Occipital lobe (tissue), 3 donors: ENCODE measurements at places on chromosomes 5 and 9. TPM values are rescaled to one million over a fixed set of nuclear protein-coding genes. Genes with fewer than 3 reads are reported as not detected.

DNA sequence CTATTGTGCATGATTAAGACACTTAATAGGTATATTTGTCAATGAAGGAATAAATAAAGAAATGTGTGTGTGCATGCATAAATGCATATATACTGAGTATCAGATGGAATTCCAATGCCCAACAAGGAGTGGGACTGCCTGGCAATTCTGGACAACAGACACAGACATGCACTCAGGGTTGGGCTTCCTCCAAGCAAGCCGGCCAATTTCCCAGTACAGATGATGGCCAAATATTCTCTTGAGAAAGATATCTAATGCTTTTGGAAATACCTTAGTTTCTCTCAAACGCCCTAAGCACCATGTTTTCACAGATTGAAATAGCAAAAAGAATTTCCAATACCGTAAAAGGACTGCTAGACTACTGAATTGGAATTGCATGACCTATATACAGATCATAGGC, 11.1 kb downstream of the FTMT start:
- no peak for DNase-seq

- DNase-seq = no peak
These were observed 32.9 kb downstream of the ELL2 start for GRCh38 chr5:95928724-95929253.

DNA sequence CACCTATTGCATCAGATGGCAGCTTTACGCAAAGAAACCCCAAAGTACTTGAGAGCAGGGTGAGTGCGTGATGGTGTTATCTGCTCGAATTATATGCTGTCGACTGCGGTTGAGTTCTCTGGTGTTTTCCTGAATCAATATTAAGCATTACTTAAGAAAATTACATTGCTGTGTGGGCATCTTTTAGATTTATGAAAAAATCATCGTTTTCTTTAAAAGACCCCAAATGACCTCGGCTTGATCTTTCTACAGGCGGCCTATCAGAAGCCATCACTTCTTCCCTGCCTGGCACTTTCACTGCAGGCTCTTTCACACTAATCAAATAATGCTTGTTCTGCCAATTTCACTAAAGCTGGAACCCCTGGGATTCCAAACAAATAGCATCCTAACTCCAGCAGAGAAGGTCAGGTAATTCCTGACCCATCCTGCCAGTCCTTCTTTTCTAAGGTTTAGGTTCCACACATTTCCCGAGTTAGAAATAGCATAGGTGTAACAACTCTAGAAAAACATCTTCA, 1.7 kb downstream of the UBE2QL1 start:
- no peak for DNase-seq

- DNase-seq = no peak
These were observed 26.3 kb downstream of the PTGES start for GRCh38 chr9:129726322-129727160.

DNA sequence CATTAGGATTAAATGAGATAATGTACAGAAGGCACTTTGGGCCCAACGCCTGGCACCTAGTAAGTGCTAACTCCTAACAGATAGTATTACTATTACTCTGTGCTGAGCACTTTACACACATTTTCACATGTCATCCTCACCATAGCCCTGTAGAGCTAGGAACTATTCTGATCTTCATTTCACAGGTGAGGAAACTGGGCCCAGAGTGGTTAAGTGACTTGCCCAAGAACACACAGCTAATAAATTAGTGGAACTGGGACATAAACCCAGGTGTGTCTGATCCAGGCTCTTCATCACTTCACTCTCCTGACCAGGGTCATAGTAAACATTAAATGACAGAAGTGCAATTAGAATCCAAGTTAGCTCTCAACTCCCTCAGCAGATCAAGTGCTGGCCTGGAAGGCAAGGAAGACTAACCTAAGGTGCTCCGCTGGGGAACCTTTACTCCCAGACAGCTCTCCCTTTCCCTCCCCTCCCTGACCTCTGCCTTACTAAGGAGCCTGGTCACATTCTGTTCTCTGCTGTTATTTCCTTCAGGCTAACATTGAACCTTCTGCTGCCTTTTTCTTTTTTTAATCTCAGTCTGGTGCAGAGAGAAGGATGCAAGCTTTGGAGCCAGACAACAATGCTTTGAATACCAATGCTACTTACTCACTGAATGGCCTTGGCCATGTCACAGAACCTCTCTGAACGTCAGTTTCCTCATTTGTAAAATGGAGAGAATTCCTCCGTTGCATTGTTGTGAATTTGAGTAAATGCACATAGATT, 4.1 kb upstream of the ADRA1B start:
- DNase-seq = no peak

Gene SLC46A2
- total RNA-seq = not detected

Gene LCN10
- not detected for total RNA-seq

Gene ZNF462
- total RNA-seq = 163 TPM

Gene FYB1
- 1.4 TPM for total RNA-seq

Gene ADRB2
- 1.6 TPM for total RNA-seq

GRCh38 chr5:39623291-39623865, 198.6 kb upstream of the DAB2 start:
- DNase-seq = no peak

Gene SHOC1
- total RNA-seq = 0.16 TPM

Gene MAT2B
- 47.7 TPM for total RNA-seq

Gene PCDHGA2
- 6.9 TPM for total RNA-seq

- DNase-seq = no peak
These were observed at the start of gene COL15A1 for GRCh38 chr9:98943682-98944056. Gene COL15A1 (plus strand): TSS chr9:98943907. CDS start chr9:98944062, 155 bp downstream.

DNA sequence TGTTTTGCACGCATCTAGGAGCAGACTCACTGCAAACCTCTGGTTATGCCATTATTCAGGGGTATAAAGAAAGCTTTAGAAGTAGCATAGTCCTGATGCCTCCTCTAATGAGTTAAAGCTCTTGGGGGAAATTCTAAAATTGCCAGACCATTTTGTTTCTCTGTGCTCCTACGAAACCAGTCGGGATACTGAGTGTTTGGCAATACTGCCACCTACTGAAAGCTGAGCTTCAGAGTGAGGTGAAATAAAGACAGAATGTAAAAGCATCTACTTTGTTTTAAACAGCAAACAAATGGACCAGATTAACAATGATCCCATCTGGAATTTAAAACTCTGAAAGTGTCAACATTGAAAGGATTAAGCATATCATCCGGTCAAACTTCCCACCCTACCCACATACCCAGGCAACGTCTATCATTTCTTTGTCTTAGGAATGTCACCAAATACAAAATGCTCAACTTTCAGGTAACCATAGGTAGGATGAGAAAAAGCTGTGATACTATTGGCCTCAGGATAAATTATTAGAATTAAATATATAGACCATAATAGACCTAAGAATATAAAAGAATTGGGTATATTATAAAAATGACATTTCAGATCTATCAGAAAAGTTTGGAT, 77.8 kb upstream of the SHISAL2B start:
- DNase-seq = no peak

GRCh38 chr5:151128817-151129216, 28.8 kb downstream of the ANXA6 start:
- DNase-seq = no peak

Gene NUDCD2
- total RNA-seq = 25.1 TPM

GRCh38 chr9:37415011-37415719, 7.3 kb upstream of the GRHPR start:
- DNase-seq = peak; percentile 33

Gene ANKRD34B
- 0.16 TPM for total RNA-seq

DNA sequence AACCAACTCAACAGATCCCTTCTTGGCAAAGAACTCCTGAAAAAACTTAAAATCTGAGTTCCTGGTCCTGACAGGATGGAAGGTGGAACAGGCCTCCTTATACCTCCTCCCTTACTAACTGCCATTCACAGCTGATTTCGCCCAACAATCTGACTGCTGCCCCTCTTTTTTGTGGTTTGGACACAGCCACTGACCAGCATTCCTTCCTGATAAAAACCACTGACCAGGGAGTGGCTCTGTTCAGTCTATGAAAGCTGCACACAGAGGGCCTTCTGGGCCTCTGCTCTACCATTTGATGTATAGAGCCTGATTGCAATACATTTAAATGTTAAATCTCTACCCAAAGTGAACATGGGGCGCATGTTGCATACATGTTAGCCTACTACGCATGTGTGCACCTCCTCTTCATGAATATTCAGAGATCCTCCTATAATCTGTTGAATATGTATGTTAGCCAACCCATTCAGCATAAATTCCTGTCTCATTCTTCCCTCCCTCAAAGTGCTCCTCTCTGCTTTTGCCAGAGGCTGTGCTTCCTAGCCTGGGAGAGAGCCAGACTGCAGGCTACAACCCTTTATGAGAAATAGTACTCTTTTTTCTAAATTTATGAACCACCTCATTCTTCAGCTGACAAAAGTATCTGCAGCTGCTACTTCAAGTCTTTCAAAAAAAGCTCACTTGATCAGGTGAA, 93.7 kb upstream of the MRPS30 start:
- DNase-seq = no peak

GRCh38 chr5:150448952-150449516, 505 bp downstream of the RPS14 start:
- no peak for DNase-seq

Gene FBLL1
- total RNA-seq = 54.9 TPM

Gene PCDHGB6
- total RNA-seq = 12.8 TPM

GRCh38 chr9:13608451-13608850, 329.0 kb upstream of the MPDZ start:
- DNase-seq = no peak

Gene BAAT
- total RNA-seq = 0.31 TPM

DNA sequence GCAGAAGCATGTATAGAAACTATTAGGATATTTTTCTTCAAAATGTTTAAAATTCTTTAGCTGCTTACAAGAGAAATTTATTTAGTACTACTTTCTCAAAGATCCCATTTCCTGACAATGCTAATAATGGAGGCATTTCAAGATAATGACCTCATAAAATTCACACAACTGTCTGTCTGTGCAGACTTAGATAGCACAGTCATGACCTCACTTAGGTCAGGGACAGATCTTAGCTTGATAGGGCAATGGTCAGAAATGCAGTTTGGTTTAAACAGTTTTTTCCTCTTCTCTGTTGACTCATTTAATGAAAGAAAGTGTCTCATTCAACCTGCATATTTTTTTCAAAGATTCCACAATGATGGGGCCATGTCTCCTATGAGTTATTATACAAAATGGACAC, 128.4 kb downstream of the GRIA1 start:
- no peak for DNase-seq

Gene FBXW11
- 162 TPM for total RNA-seq

Gene CDH12
- total RNA-seq = 38.4 TPM

Gene SLC45A2
- total RNA-seq = 0.16 TPM

DNA sequence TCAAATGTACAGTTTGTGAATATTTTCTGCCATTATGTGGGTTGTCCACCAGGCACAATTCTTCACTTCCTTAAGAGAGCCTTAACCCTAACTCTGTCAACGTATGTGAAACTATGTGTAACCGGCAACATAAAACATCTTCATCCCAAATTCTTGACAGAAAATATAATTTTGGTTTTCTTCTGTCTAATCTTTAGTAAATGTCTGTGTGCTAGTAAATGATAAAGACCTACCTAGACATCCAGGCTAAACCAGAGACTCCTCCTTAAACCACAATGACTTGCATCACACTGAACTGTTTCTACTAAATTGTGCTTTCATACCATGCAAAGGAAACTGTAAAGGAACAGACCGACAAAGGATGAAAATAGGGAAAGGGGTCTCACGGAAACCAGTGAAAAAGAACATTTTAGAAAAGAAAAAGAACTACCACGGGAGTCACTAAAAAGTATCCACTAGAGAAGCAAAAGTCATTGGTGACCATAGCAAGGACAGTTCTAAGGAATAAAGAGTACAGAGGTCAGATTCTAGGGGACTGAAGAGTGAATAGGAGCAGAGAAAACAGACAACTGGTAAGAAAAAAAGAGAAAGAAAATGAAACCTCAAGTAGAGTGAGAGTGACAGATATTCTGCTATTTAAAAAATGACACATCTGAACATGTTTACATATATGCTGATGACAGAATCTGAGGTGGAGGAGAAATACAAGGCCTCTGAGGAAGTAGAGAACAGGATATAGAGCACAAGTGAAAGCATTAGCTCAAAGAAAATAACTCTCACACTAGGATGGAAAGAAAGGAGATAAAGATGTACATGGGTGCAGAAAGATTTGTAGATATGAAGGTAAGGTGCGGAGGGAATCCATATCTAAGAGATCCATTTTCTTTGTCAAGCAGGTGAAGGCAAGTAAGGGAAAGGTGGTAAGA, 49.4 kb downstream of the FNIP1 start:
- DNase-seq = no peak

- DNase-seq = no peak
These were observed 8.0 kb upstream of the MYO10 start for GRCh38 chr5:16943846-16944678.

DNA sequence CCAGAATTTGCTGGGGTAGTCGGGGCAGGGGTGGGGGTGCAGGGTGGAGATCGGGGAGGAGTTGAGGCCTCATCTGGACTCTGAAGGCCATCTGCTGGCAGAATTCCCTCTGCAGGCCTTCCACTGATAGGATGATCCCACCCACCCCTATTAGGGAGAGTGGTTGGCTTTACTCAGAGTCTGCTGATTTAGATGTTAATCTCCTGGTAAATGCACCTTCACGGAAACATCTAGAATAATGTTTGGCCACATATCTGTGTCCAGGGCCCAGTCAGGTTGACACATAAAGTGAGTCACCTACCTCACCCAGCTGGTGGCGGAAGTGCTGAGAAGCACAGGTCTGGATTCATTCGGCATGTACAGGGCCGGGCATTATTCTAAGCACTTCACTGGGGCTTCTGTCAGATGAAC, 50.0 kb downstream of the DAPK1 start:
- no peak for DNase-seq

Gene KCNV2
- not detected for total RNA-seq

Gene KIF4B
- 0.16 TPM for total RNA-seq
